ENCODE measurements at places on chromosomes 2 and 18.

GRCh38 chr2:50225021-50225928 is 806.7 kb downstream of the NRXN1 start:
- no peak for DNase-seq

DNA sequence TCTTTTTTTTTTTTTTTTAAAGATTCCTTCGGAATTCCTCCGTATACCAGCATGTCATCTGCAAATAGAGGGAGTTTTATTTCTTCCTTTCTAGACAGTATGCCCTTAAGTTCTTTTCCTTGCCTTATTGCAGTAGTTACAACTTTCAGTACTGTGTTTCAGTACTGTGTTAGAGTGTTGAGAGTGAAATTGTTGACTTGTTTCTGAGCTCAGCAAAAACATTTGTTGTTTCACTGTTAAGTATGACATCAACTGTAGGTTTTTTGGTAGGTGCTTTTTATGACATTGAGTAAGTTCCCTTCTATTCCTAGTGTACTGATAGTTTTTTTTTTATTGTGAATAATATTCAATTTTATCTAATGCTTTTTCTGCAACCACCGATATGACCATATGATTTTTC is 43.9 kb downstream of the ACVR2A start:
- DNase-seq, result no peak

- DNase-seq, result no peak
These were observed 20.4 kb downstream of the MSH6 start for GRCh38 chr2:47803363-47803762.

DNA sequence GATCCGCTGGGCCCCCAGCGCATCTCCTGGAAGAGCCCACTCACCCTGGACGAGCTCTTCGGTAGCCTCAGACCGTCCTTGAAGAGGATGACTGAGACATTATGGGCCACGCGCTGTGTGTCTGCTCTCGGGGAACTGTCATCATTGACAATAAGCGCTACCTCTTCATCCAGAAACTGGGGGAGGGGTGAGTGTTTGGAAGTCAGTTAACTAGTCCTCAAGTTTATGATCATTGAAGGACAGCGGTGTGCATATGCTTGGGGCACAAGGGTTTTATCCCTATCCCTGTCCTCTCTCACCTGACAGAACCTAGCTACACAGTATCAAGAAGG is 586 bp downstream of the STK16 start:
- DNase-seq, result no peak

GRCh38 chr2:222760301-222760897 is 88.9 kb downstream of the MOGAT1 start:
- no peak for DNase-seq

GRCh38 chr2:101675512-101675911 is 22.0 kb upstream of the MAP4K4 start:
- no peak for DNase-seq

DNA sequence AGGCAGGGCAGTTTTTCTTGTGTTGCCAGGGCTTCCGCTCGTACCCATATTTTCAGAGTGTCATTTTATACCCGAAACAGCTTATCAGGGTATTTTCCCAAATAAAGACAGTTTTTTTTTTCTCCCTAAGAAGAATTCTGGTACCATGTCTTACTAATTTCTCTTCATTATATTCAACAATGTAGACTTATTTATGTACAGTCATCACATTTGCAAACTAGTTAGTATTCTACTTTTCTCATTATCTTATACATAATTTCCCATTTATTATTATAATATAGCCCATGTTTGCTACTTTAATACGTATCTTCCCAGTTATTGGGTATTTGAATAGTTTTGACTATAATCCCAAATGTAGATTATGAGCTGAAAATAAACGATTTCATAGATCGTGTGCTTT is 36.5 kb upstream of the PAIP2B start:
- DNase-seq, result no peak

DNA sequence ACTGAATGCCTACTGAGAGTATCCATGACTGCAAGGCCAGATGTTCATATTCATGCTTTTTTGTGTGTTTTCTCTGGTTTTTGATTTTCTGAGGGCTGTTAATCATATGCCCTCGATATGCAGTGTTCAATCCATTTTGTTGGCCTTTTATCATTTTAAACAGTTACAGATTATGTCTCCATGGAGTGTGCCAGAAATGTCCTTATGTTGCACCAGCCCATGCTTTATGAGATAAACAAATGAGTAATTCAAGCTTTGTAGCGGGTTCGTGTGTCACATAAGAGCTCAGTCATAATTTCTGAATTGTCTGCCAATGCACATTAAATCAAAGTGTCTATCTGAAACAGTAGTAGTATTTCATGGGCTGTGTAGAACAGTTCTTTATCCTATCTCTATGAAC is 583.0 kb downstream of the THSD7B start:
- no peak for DNase-seq

DNA sequence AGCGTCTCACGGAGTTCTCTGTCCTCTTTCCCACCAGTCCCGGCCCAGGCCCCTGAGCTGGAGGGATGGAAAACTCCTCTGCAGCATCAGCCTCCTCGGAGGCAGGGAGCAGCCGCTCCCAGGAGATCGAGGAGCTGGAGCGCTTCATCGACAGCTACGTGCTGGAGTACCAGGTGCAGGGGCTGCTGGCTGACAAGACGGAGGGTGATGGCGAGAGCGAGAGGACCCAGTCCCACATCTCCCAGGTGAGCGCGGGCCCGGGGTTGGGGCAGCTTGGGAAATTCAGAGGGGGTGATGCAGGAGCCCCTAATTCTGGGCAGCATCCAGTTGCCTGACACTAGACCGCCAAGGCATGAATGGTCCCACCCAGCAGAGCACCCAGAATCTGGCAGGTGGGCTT is 80.7 kb downstream of the CTIF start:
- DNase-seq, result no peak

Measured in stimulated activated CD8-positive, alpha-beta memory T cell treated with anti-CD3 and anti-CD28 coated beads, Interleukin-4, amount 100 ng/mL, for 24 hours (primary cell).